ENCODE measurements at places on chromosomes 13 and 19.

- DNase-seq = no peak
Measured at GRCh38 chr13:73894995-73895571, 239.1 kb downstream of the KLF12 start.

DNA sequence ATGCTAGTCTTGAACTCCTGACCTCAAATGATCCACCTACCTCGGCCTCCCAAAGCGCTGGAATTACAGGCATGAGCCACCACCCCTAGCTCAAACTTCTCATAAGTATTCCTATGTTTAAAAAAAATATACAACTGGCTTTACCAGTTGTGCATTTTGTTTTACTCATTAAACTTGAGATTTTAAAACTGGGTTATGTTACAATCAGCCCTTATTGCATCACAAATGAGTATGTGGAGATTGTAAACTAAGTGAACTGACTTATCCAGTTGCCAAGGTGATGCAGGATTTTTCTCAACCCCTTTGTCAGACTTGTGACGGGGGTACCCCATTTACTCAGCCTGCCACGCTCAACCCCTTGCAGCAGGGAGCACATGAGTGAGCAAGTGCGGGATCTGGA is 14.4 kb upstream of the GTF2F2 start:
- DNase-seq = no peak

DNA sequence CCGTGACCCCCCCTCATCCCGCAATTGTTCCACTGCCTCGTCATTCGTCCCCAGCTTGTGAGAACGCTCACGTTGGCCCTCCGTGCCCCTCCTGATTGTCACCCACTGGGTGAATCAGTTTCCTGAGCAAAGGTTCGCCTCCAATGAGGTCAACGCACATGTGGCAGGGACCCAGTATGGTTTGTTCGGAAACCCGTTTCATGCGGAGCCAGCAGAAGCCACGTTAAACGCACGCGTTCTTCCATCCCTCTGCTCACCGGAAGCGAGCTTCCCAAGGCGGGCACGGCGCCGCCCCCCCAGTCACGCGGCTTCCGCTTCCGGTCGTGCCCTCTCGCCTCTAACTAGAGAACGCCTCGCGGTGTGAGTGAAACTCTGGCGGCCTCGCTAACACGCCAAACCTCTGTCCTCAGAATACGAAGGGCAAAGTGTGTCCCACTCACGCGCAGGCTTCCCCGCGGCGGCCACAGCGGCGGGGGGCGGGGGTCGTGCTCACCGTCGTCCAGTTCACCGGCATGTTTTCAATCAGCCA is 18.0 kb upstream of the CFAP97D2 start:
- no peak for DNase-seq

DNA sequence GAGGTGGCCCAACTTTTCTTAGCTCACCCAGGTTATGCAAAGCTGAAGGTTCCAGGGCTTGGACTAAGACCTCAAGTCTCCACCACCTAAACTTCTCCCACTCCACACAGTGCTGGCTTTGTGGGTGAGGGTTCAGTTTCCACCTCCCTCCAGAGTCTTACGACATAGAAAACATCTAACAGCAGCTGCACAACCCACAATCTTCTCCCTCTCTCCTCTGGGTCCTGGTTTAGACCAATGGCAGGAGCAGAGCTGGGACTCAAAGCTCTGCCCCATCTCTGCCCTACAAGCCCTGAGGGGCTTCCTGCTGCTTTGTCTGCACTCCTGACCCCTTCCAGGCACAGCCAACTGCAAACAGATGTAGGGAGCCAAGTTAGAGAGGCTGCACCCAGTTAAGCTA is 16.0 kb downstream of the IRGC start:
- DNase-seq = no peak

Measured in activated gamma-delta T cell treated with anti-CD3 and anti-CD28 coated beads, Interleukin-2, amount 50 U/mL, for 16 hours (primary cell).